ENCODE measurements at places on chromosomes 7 and 10. TPM values are rescaled to one million over a fixed set of nuclear protein-coding genes. Genes with fewer than 3 reads are reported as not detected.

MICU1 gene
- 28.7 TPM for total RNA-seq

TMEM72 gene
- total RNA-seq: not detected

BICC1 gene
- total RNA-seq: not detected

STN1 gene
- 46.5 TPM for total RNA-seq

ZNF467 gene
- total RNA-seq: 0.15 TPM

SPDYE11 gene
- not detected for total RNA-seq

PRLHR gene
- total RNA-seq: not detected

LEP gene
- total RNA-seq: not detected

STEAP1B gene
- total RNA-seq: 0.19 TPM

ZNF775 gene
- total RNA-seq: 4.2 TPM

DNA sequence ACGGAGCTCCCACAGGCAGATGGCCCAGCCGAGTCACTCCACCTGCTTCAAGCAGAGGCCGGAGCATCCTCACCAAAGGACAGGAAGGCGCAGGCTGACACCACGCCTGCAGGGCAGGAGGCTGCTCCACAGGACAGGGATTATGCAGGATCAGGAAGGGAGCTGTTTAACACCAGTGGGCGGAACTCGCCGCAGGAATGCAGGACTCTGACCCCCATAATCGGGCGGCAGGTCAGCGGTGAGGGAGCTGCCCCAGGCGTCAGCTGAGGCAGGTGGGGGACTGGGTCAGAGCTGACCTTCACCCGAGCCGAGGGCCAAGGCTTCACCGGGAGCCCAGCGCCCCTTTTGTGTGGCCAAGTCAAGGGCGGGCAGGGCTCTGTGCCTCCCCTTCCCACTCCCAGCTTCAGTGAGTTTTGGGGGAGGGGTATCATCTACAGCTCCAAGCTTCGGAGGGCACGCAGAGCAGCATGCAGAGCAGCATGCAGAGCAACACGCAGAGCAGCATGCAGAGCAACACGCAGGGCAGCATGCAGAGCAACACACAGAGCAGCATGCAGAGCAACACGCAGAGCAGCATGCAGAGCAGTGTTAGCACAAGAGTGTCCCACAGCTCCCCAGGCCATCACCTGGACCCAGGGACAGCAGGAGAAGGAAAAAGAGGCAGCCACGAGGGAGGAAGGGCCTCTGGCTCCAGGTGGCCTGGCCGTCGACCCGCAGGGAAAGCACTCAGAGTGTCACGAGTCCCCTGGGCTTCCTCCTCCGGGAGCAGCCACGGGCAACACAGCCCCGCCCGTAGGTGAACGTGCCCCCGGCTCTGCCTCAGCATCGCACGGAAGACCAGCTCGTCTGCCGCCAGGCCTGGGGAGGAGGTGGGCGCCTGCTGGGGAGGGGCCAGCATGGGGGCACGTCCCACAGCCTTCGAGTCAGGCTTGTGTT lies 151.7 kb upstream of the PPP2R2D start:
- no peak for DNase-seq

DNA sequence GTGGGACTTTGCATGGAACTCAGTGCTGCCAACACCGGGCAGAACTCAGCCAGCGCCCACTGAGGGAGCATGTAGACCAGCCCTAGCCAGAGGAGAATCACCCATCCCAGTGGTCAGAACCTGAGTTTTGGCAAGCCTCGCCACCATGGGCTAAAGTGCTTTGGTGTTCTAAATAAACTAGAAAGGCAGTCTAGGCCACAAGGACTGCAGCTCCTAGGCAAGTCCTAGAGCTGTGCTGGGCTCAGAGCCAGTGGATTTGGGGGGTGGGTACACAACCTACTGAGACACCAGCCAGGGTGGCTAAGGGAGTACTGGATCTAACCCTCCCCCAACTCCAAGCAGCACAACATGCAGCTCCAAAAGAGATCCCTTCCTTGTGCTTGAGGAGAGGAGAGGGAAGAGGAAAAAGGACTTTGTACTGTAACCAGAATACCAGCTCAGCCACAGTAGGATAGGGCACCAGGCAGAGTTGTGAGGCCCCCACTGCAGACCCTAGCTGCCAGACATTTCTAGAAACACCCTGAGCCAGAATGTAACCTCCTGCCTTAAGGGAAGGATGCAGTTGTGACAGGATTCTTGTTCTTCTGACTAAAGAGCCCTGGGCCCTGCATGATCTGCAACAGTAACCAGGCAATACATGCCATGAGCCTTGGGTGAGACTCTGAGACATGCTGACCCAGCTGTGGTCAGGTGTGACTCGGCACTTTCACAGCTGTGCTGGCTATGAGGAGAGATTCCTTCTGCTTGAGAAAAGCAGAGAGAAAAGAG lies 24.4 kb downstream of the GSDME start:
- DNase-seq: no peak

- DNase-seq: no peak
Measured at GRCh38 chr10:30057894-30058556, 1.4 kb downstream of the JCAD start.

- DNase-seq: no peak
Measured at GRCh38 chr7:117137868-117138267, 184.6 kb downstream of the ST7 start.

GRCh38 chr7:154656618-154657017 lies 346.3 kb downstream of the PAXIP1 start:
- no peak for DNase-seq

- no peak for DNase-seq
Measured at GRCh38 chr7:157979636-157980340, 607.8 kb downstream of the PTPRN2 start.

- no peak for DNase-seq
Measured at GRCh38 chr7:10577866-10578374, 395.8 kb upstream of the PHF14 start.

- no peak for DNase-seq
Measured at GRCh38 chr7:153110606-153111005, 351.1 kb downstream of the ACTR3B start.

DNA sequence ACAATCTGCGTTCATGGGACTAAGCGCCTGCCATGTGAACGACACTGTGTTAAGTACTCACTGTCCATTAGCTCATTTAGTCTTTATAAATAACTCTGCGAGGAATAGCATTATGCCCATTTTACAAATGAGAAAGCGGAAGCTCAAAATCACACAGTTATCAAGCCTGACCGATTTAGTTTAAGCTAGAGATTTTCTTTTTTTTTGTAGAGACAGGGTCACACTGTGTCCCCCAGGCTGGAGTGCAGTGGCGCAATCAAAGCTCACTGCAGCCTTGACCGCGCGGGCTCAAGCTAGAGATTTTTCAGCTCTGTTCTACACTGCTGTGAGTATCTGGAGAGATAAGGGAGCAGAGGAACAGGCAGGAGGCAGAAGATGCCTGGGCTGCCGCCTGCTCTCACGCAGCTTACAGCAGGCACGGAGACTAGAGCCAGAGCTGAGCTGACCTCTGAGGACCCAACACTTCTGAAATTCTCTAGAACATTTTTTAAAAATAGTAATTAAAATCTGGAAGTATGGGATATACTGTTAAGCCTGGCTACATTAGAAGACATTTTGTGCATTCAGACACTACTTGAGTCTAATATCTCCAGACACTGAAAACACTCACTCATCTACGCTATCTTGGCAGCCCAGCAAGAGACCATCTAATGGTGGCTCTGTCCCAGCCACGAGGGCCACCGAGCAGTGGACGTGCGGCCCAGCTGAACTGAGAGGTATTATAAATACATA lies 38.7 kb downstream of the GNA12 start:
- DNase-seq: no peak
